ENCODE measurements at places on chromosomes 11 and 22.
A peak's percentile ranks its signal among the peaks of the same experiment; 100 is the strongest.

DNA sequence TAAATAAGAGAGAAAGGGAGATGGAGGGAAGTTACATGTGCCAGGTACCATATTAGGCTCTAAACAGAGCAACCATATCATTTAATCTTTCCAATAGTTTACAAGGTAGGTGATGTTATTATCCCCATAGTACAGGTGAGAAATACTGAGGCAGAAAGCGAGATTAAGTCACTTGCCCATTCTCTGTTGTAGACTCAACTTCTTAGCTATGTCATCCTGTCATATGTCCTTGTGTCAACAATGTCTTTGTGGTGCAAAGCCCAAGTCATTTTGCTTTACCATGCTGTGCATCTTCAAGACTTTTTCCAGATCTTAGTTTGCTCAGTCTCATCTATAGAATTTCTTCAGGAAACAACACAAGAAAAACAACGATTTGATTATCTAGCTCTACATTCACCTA lies 205.0 kb upstream of the E2F8 start:
- DNase-seq, result no peak

DNA sequence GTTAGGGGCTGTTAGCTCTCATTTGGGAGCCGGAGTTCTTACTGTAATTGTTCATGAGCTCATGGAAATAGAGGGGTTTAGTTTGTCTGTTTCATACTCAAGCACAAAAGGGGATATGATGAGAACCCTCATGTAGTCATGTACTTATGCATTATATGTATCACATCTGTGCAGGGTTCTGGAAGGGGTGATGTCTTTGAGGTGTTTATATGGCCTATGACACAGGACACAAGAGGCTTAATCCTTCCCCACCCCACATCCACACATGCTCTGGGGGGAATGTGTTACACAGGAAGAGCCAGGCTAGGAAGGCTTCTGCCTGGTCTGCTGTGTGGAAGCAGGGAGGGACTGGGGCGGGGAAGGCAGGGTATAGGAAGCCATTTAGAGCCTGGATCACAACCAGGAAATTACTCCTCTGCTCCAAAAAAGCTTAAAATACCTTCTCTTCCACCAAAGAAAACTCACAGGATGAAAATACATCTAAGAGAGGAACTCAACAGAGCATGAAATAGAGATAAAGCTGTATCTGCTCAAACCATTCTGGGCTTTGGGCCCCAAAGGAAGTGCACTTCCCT lies 316.1 kb downstream of the TMEM135 start:
- DNase-seq, result no peak

DNA sequence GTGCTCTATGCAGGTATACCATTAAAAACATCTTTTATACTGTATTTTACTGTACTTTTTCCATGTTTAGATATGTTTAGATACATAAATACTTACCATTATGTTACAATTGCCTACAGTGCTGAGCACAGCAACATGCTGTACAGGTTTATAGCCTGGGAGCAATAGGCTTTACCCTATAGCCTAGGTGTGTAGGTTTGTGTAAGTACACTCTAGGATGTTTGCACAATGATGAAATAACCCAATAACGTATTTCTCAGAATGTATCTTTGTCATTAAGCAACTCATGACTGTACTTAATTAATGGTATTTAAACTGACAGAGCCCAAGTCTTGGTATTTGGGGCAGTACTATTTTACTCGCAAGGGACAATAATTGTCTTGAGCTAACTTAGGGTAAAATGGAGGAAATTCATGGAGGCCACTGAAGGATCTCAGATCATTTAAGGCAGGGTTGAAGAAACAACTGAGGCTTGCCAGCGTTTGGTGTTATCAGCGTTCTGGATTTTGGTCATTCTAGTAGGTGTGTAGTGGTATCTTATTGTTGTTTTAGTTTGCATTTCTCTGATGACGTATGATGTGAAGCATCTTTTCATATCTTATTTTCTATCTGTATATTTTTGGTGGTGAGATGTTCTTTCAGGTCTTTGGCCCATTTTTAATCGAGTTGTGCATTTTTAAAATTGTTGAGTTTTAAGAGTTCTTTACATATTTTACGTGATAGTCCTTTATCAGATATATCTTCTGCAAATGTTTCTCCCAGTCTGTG lies 42.4 kb downstream of the ADAMTS15 start:
- no peak for DNase-seq

GRCh38 chr22:31056986-31057599 lies 24.0 kb upstream of the SMTN start:
- DNase-seq, result no peak

DNA sequence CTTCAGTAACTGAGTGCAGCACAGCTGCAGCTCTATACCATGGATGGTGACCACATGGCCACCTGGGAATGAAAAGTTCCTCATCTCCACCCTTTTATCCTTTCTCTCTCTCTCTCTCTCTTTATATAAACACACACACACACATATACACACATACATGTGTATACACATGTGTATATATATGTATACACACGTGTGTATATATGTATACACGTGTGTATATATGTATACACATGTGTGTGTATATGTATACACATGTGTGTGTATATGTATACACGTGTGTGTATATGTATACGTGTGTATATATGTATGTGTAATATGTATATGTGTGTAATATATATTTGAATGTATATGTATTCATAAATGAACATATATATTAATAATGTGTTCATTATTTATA lies 18.8 kb upstream of the FAR1 start:
- no peak for DNase-seq

DNA sequence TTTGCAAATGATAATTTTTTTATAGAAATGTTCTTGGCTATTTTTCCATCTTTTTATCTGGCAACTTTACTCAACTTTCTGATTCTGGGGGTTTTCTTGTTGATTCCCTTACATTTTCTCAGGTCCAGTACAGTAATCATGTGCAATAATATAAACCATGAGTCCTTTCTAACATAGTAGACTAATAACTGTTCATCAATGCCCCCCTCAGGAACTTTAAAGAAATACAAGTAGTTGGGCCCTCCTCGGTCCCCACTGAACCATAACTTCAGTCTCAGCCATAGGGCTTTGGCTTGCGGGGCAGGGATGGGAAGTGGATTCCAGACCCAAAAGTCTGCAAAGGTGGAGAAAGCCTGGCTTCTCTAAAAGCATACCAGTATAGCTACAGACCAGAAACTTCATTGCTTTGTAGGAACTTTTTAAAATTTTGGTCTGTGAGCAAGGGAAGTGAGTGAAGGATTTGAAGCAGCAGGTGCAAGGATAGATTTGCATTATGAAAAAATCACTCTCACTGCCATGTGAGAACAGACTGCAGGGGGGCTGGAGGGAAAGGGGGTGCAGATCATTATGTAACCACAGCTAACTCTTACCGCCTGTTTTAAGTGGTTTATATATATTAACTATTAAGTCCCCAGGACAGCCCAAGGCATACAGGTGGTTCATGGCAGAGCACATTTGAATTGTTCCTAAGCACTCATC lies 10.4 kb upstream of the TUB start:
- DNase-seq, result peak; percentile 68

- DNase-seq, result no peak
These were observed 27.0 kb downstream of the MFNG start for GRCh38 chr22:37459206-37459605.

DNA sequence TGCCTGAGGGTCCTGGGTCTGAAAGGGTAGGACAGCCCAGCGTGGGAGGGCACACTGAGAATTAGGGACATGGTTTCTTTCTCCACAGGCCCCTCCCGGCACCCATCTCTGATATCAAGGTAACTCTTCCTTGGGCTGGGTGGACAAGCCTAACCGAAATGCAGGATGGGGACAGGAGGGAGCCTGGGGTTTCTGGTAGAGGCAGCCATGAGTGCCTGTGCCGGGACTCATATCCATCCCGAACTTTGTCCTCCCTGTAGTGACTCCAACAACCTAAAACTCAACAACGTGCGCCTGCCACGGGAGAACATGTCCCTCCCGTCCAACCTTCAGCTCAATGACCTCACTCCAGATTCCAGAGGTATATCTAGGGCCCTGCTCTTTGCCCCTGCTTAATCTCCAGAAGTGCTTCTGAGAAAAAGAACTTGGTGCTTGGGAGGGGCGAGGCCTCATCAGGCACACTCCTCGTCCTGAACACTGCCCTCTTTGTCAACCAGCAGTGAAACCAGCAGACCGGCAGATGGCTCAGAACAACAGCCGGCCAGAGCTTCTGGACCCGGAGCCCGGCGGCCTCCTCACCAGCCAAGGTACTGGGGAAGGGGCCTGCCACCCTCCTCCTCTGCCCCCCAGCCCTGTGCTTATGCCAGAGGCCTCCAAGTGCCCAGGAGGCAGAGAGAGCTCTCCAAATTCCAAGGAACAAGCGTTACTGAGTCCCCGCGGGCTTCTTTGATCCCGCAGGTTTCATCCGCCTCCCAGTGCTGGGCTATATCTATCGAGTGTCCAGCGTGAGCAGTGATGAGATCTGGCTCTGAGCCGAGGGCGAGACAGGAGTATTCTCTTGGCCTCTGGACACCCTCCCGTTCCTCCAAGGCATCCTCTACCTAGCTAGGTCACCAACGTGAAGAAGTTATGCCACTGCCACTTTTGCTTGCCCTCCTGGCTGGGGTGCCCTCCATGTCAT lies 3.1 kb downstream of the TMEM25 start:
- DNase-seq, result no peak

GRCh38 chr11:69317401-69318092 lies 23.6 kb downstream of the MYEOV start:
- DNase-seq, result no peak

DNA sequence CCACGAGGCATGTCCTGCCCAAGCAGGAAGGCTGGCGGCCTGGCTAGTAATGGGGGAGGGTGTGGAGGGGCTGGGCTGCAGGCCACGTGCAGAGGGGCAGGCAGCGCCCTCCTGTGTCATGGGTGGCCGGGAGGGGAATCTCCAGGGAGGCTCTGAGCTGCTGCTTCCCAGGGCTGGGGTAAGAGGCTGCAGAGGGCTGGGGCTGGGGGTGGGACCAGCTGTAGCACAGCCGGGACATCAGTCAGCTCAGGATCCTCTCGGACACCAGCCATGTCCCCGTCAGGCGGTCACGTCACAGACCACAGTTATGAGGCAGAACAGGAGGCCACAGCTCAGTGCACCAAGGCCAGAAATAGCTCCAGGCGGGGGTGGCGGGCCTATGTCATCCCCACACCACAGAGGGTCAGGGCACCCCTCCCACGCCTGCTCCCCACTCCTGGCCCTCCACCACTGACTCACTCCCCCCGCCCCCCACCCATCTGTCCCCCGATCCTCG lies 21.1 kb downstream of the RTN4R start:
- DNase-seq, result no peak

DNA sequence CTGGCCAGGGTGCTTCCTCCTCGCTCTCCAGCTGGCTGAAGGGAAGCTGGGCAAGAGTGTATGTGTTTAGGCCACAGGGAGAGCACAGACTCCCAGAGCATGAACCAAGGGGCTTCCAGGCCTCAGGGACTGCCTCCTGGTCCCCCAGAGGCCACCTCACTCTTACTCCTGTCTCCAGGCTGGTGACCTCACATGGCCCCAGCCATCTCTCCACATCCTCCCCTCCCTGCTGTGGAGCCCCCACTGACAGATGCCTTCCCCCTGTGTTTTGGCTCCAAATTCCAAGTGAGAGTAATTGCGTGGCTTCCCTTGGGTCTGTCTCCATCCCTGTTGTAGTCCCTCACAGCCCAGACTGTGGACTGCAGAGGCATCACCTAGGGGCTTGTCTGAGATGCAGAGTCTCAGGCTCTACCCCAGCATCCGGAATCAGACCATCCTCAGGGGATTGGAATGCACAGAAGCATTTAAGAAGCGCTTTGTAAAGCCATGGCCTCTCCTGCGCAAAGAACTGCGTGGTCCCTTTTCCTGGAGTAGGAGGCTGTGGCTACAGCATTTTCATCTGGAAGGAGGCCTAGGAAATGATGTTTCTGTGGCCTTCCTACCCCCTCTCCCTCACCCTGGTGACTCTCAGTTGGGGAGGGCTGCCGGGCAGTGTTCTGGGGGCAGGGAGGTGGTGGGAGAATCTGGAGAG lies 91.1 kb downstream of the ATXN10 start:
- no peak for DNase-seq

GRCh38 chr11:107564877-107565218 lies 687 bp downstream of the ALKBH8 start:
- DNase-seq, result no peak

- no peak for DNase-seq
These were observed 763.9 kb downstream of the NTM start for GRCh38 chr11:132134322-132134721.

DNA sequence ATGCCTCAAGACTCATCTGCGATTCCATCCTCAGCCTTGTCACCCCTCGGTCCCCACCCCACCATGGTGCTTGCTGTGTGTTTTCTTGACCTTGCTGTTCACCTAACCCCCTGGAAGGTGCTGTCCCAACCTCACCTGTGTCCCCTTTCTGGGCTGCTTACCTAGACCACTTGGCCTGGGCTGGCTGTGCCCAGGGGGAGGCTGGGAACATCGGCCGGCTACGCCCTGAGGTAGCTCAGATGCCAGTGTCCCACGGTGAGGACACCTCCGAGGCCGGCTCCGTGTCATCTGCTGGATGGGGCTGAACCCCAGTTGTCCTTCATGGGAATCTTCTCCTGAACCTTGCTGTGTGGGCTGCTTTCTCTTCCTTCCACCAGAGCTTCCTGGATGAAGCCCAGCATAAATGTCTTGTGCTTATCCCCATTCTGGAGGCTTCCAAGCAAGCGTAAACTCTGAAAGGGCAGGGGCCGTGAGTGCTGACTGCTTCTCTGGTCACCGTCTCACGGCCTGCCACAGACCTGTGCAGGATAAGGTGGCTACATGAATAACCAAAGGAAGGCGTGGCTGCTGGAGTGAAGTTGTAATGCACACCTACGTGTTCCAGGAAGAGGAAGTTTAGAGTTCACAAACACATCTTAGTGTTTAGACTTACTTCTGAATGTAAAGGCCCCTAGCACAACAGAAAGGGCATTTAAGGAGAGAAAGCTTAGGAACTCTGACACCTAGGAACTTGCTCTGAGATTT lies 724.3 kb downstream of the TBC1D22A start:
- DNase-seq, result no peak

DNA sequence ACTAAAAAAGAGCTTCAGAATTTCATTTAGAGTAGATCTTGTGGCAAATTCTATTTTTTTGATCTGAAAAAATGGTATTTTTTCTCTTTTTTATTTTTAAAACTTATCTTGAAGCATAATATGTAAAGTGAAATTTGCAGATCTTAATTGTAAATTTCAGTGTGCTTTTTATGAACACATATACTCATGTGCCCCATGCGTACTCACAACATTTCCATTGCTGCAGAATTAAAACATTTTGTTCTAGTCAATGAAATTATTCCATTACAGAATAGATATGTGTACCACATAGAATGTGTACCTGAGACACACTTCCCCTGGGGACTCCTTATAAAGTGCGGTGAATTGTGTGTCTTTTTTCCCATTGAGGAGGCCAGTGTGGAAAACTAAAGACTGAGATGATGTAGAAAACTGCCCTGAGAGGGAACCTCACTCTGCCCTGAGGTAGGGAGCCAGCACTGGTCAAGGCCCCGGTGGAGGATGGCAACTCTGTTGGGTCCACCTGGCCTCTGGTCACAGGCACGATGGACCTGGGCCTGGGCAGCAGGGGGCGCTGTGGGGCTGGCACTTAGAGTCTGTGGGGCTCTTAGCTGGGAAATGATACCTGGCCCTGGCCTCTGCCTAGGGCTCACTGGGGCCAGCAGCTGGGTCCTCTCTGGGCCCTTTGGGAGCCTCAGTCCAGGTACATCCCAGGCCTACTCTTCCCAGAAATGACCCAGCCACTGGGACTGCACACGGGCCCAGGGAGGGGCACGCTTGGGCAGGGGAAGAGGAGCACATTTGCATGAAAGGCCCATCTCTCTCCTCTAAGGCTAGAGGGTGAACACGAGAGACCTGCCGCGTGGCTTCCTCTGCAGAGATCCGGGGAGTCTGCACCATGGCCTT lies 77.9 kb upstream of the TOP3B start:
- DNase-seq, result peak; percentile 78

- no peak for DNase-seq
These were observed 55.4 kb downstream of the PDE2A start for GRCh38 chr11:72618803-72619202.

All from hematopoietic multipotent progenitor cell treated with erythropoietin and hydrocortisone succinate and interleukin-3 and kit ligand, for 6 days (in vitro differentiated cells).